ENCODE measurements at places on chromosomes 5 and 9.

- DNase-seq, result no peak
These were observed 204.4 kb downstream of the EFNA5 start for GRCh38 chr5:107466233-107466769.

DNA sequence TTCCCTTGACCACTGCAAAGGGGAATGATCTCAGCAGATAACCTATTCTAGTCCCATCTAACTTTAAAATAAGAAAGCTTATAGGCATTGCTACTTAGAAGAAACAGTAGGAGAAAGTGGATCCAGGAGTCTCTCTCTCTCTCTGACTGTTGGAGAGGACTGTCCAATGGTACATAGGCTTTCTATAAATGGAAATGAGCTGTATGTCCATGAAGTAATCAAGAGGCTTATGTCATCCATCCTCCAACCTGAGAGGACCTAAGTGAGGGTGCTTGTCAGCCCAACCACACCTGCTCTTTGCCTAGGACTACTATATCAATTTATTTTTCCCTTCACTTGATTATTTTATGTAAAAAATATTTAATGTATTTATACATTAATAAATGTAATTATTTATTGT, 172.3 kb downstream of the PAPPA start:
- DNase-seq, result no peak

DNA sequence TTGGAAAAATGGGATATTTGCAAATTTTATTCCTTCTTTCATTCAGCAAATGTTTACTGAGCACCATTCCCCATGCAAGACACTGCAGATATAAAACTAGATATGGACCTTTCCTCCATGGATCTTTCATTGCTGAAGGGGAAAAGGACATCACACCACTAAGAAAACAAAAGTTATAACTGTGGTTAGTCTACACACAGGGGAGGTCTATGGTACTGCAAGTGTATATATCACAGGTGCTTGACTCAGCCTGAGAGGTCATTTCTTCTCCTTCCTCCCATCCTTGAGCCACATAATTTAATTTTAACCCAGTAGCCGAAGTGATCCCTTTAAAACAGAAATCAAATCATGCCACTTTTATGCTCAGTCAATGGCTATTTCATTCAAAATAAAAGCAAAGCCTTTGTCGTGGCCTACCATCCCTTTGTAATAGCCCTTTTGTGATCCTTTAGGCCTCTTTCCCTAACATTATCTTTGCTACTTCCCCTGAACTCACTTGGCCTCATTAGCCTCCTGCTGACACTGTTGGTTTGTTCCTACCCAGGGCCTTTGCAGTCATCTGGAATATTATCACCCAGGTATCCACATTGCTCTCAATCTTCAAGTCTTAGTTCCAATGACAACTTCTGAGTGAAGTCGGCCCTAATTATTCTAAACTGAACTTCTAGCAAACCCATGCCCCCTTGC, 213.2 kb downstream of the GABRB2 start:
- DNase-seq, result no peak

DNA sequence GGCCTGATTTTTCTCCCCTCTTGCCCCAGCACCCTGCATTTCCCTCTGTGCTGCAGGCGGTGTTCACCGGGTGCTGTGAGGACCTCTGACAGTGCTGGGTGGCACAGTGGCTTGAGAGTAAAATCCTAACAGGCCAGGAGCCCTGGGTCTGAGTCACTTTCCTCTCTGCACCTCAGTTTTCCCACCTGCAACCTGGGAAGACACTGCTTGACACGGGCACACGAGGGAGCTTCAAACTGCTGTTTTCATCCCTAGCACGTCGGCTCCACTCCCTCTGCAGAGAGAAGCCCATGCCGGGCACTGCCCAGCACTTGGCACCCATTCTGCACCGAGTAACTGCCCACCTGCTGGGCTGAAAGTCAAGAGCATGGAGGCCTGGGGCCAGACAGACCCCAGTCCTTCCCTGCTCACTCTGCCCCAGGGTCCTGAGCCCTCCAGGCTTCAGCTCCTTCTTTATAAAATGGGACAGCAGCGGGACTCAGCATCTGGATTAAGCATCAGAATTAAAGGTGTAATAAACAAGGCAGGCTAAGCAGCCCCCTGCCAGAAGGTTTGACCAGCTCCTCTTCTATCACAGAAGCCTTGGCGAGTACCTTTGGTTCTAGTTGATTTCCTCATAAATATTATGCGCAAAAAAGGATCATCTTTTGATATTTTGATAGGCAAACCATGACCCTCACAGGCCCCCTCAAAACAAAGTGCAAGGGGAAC, 5.2 kb downstream of the GFI1B start:
- DNase-seq, result no peak

DNA sequence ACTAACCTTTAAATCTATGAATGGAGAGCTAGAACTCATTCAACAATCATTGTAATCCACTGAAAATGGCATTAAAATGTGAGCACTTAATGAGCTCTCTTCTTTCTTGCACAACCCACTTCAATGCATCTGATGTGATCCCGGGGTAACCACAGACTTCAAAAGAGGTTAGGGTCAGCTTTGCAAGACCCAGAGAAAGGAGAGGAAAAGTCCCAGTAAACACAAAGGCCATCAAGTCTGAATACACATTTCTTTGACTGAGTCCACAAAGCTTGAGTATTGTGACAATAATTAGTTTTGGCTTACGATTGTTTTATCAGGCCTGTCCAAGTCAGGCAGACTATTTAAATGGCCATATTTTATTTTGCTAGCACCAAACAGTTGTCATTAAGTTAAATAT, 148.8 kb upstream of the ZNF608 start:
- DNase-seq, result no peak

DNA sequence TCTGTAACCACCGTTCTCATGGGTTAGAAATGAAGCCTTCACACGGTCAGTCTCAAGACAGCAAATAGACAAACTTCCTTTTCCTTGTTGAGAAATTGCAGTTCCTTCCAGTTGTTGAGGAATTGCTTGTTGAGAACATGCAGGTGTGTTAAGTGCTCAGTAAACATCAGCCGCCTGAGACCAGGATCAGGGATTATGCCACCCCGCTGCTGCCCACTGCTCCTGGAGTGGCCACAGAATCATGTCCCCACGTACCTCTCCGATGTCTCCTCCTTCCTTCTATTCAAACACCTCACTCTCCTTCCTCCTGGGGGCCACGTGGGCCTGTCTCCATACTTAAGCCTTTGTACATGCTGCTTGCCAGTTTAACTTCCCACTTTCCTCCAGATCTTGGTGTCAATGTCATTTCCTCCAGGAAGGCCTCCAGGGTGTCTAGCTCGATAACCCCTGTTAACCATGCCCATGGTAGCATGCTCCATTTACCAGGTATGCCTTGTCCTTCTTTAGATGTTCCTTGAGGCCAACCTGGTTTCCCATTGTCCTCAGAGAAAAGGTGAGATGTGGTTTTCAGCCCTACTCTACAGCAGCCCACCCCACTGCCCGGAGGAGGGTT, 33.8 kb upstream of the RPL26L1 start:
- DNase-seq, result no peak

DNA sequence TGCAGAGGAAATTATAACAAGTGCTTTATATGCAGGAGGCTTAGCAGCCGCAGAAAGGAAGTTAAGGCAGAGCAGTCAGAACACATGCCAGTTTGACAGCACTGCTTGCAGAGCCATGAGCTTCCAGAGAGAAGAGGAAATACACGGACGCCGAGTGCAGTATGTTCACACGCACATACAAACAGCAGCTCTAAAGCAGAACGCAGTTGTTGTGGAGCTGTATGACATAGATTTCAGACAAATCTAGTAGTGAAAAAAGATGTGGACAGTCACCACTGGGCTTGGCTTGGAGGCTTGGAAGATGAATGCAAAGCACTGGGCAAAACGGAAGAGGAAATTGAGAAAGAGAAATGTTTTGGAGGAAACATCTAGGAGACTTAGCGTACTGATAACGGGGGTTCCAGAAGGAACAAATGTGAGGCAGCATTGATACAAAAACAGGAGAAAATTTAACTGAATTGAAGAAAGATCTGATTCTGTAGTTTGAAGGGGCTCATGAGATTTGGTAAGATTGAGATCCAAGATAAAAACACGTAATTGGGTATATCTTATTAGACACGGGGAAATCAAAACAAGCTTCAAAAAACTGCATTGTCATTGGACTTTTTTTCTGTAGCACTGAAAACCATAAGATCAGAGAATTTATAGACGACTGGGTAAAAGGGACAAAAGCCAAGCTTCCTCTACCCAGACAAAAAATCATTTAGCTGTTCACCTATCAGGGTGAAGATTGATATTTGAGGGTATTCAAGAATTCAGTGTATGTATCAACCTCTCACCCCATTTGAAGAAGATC, 19.6 kb upstream of the ROPN1L start:
- DNase-seq, result peak; percentile 30

DNA sequence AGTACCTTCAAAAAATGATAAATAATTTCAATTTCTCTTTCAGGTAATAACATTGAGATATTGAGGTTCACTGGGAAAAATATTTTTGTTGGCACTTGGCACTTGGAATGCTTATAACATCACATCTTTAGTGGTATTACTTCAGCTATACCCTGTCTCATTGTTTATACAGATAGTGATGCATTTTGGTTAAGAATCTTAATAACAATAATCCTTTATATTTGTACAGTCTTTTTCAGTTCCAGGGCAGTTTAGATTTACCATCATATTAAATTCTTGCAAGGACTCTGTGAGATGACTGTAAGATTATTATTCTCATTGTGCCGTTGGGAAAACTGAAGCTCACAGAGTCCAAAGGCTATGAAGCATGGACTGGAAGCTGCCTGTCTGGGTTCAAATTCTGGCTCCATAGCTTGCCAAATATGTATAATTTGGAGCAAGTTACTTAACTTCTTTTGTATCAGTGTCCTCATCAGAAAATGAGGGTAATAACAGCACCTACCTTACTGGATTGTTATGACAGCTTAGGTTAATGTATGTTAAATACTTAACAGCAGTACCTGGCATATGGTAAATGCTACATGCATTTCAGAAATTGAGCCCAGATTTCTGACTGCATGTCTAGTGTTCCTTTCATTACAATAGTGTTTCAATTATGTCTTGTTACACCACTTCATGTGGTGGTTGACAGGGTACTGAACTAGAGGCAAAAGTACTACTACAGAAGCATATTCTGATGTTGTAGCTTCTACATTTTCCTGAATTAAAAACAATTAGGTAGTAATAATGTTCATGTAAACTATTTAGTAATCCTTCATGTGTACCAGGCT, 272.2 kb downstream of the PLK2 start:
- no peak for DNase-seq

DNA sequence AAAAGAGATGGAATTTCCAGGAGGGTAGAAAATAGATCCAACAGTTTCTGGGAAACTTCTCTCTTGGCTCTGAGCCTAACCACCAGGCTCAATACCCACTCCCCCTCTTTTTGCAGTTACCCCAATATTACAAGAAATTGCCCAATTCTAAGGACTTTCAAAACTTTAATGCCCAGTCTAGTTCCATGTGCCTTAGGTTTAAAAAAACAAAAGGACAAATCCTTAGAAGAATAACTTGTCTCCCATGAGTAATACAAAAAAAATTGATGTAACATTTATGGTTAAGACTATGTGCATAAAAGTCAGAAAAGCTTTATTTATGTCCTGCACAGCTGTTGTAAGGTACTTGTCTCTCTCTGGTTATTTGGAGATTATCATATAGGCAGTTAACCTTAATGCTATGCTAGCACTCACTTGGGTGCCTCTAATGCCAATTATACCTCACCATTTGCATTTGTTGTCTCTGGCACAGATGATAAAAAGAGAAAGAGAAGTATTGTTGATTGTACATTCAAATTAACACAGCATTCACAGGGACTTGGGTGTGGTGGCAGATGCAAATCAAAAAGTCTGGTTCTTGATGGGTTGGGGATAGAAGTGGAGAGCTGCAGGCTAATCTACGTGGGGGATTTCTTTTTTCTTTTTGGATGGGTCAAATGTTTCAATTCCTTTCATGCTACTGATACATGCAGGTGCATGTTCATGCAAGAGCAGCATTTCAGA, 159.4 kb downstream of the PIK3R1 start:
- DNase-seq, result no peak

- DNase-seq, result no peak
These were observed 15.9 kb downstream of the DAP start for GRCh38 chr5:10745133-10745532.

GRCh38 chr9:91458906-91459305, 35.3 kb upstream of the NFIL3 start:
- no peak for DNase-seq

DNA sequence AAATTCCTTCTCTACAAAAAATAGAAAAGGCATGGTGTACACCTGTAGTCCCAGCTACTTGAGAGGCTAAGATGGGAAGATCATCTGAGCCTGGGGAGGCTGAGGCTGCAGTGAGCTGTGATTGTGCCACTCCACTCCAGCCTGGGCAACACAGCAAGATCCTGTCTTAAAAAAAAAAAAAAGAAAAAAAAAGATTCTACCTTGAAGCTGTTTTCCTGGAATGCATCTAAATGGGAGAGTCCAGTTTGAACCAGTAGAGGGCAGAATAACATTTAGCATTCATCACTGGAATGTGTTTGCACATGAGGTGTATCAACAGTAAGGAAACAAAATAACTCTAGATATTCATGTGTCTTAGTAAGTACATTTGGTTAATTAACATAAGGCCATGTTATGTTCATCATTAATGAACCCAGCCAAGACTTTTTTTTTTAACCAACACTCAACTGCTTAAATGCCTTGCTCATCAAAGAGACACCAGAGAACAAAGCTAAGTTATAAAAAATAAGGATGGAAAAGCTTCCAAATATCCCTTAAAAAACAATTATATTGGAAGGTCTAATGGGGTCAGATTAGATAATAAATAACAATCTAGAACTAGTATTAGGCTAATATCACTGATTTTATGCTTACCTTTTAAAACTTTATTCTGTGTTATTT, 16.1 kb downstream of the IFNE start:
- DNase-seq, result no peak

DNA sequence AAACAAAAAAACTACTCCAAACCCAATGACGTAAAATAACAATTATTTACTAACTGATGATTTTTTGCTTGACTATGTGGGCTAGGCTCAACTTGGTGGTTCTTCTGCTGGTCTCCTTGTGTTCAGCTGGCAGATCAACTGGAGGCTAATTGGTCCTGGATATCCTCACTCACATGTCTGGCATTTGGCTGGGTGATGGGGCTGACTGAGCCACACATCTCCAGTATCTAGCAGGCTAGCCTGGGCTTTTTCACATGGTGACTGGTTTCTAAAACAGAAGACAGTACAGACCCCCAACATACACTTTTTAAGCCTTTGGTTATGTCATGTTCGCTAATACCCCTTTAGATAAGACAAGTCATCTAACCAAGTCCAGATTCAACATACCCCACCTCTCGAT, 104.7 kb upstream of the PRRC1 start:
- no peak for DNase-seq

DNA sequence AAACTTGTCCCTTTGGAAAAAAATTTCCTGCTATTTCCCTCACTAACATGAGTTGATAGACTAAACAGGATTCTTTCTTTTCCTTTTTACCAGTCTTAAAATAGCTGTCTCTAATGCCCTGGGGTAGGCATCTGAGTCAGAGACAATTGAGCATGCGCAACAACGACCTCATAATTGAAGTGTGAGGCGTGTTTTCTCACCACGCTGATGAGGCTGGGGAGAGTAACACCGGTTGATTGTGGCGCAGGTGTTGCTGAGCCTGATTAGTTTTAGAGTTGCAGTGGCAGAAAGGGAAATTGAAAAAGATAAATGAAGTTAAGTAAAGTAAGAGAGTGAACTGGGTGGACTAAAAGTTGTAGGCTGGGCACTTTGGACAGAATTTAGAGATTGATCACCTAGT, 213.7 kb downstream of the TLR4 start:
- no peak for DNase-seq
